ENCODE measurements at places on chromosomes 2 and 18.

GRCh38 chr2:144580521-144581161 is 60.7 kb upstream of the ZEB2 start:
- peak; percentile 42 for DNase-seq

- no peak for DNase-seq
Measured at GRCh38 chr2:121004950-121005349, 269.3 kb downstream of the GLI2 start.

DNA sequence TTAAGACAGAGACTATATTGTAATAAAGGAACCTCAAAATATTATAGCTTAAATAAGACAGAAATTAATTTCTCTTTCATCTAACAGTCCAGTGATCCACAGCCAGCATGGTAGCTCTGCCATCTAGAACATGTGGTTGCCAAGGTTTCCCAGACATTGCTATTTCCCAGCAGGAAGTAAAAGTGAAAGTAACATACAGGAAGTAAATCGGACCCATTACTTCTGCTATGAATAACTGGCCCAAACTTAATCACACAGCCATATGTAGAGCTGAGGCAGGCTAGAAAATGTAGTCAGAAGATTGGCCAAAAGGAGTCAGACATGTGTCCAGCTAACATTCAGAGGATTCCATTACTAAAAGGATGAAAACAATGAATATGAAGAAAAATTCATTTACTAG is 71.0 kb downstream of the NOL4 start:
- no peak for DNase-seq

DNA sequence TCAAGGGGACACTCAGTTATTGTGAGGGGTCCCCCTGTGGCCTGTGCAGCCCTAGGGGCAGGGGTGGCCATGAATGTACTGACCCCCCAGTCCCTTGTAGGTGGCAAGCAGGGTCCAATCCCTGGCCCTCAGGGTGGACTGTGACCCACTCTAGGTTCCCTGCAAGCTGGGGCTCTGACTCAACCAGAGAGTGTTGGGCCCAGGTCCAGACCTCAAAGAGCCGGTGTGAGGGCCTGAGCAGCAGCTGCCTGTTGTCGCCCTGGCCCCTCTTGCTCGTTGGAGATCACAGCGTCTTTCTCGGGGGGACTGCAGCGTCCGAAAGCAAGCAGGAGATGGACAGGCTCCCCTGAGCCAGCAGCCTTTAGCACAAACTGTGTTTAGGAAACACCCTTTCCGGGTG is 66.8 kb upstream of the ATG16L1 start:
- DNase-seq = no peak

DNA sequence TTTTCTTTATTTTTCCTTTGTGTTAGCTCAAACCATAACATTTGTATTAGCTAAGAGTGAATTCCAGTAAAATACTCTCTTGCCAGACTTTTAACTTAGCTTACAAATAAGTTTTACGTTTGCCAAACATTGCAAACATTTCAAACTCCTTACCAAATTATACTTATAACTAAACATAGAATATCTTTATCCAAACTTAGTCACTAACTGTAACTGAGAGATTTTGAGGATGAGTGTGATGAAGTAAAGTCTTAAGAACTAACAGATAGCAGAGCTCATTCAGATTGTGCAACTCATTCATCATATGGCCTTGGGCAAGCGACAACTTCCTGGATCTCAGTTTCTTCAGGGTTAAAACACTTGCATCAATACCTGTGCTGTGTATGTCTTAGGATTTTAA is 533.7 kb downstream of the TDRD15 start:
- DNase-seq = no peak

DNA sequence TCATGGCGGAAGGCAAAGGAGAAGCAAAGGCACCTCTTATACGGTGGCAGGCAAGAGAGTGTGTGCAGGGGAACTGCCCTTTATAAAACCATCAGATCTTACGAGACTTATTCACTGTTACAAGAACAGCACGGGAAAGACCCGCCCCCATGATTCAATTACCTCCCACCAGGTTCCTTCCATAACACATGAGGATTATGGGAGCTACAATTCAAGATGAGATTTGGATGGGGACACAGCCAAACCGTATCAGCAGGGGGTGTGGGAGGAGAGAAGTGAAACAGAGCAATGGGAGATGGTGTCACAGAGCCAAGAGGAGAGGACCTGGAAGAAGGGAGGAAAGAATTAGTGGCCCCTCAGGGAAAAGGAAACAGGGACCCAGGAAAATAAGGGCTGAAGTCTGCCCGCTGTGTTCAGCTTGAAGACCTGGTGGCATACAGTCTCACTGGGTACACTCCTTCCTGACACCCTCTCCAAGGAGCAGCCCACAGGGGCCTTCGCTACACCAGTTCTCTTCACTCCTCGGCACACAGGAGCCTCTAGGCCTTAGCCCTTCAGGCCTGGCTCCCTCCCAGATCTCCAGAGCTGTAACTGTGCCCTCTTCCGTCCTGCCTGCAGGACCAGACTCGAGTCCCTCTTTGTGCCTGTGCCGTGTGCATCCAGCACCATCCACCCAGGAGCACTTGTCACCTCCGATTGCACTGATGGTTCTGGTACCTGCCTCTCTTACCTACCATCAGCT is 262.1 kb downstream of the EIPR1 start:
- no peak for DNase-seq

DNA sequence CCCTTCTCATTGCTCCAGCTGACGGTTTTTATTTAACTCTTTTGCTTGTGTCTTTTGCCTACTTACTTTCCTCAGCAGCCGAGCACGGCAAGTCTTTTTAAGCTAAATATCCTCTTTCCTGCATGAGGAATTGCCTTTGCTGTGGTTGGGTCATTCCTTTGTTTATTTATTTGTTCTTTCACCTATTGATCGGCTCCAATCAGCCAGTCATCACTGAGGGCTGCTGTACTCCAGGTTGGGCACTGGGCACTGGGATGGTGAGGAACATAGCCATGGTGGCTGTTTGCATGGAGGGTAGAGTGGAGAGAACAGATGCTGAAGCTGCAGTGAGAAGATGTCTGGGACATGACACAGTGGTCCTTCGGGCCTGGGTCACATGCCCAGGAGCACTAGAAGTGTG is 105.2 kb downstream of the CTIF start:
- no peak for DNase-seq

GRCh38 chr2:204114295-204115136 is 178.0 kb downstream of the ICOS start:
- DNase-seq = no peak

- no peak for DNase-seq
Measured at GRCh38 chr2:61700464-61700863, 153.4 kb downstream of the FAM161A start.

- DNase-seq = no peak
Measured at GRCh38 chr2:127722807-127723206, 21.5 kb downstream of the SFT2D3 start.

DNA sequence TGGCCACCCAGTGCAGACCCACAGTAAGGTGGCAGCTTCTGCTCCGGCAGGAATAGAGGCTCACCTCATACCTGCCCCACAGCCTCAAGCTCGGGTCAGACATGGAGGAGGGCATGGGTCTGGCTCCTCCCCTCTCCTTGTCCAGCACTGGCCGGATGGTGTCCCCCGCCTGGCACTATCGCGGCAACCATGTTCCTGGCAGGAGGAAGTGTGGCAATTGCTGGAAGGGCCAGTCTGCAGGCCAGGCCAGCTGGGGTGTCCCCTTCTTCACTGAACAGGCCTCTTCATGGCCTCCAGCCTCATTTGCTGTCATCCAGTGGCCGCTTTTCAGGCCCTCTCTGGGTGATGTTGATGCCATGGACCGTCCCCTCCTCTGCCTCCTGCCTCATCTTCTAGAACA is 41.4 kb upstream of the SMAD7 start:
- no peak for DNase-seq

DNA sequence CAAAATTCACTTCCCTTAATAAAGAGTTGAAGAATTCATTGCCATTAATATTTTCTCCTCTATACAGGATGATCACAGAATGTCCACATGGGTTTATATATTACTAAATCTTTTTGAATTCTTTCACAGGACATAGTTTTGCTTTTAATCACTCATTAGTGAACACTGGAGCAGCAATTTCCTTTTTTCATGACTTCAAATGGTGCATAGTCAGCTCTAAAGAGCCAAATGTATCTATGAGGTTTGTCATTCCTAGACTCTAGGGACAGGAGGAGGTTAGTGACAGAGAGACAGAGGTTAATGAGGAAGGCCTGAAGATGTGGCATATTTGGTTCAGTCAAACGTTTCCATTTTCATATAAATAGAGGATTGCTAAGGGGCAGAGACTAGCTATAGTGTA is 111.8 kb downstream of the FSHR start:
- DNase-seq = no peak

DNA sequence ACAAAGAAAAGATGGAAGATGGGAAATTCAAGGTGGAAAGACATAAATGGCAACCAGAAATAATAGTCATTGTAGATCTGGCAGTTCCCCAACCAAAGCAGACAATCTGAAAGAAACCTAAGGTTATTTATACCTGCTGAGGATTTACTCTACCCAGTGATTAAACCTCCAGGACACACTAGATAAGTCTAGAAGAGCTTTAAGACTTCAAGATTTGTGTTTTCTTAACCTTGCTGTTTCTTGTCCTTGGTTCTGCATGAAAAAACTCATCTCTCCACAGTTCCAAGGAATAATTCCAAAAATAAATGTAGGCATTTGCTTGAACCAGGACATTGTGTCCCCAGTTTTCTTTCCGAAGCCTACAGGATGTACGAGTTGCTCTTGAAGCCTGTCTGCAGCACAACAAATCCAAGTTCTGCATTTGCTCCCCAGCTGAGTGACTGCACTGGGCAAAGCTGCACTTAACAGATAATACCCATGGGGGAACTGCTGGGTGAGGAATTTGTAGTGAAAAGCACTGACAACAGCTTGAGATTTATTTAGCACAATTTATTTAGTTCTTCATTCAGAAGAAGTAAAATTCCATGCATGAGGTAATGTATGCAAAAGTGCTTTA is 19.8 kb downstream of the DTNA start:
- no peak for DNase-seq

DNA sequence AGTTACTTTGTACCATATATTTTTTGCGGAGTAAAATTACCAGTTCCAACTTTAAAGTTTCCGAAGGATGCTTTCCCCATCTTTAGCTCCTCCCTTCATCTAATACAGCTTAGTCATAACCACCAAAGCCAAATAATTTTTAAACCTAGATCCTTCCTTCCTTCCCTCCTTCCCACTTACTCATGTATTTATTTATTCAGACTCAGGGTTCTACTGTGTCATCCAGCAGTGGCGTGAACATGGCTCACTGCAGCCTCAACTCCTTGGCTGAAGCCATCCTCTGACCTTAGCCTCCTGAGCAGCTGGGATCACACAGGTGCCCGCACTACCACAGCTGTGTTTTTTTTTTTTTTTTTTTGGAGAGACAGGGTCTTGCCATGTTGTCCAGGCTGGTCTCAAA is 4.4 kb downstream of the LPIN2 start:
- peak; percentile 40 for DNase-seq

GRCh38 chr2:161606327-161606726 is 17.9 kb upstream of the SLC4A10 start:
- no peak for DNase-seq

- DNase-seq = no peak
Measured at GRCh38 chr2:58186501-58186900, 54.6 kb downstream of the FANCL start.

DNA sequence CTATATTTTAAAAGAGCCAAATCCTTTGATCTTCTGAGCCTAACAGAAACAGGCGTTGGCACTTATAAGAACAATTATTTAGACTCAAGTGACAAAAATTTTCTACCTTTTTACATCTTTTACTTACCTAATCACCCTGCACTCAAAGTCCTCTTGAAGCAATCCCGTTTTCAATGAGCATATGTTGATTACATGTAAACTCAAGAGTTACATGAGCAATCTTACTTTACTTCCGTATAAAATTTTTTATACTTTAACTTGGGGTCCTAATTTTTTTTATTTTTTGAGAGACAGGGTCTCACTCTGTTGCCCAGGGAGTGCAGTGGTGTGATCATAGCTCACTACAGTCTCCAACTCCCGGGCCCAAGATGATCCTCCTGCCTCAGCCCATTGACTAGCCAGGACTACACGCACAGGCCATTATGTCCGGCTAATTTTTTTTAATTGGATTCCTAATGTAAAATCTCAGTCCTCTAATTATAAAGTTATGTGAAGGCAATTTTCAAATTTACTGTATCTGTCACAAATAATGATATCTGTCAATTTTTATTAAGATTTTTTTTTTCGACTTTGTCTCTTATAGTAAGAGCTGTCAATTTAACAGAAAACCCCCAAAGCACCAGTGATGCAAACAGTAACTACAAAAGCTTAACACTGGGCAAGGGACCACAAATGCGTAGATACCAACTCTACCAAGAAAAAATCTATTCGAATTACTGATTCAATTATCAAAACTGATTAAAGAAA is 19.1 kb upstream of the STPG4 start:
- peak; percentile 12 for DNase-seq

DNA sequence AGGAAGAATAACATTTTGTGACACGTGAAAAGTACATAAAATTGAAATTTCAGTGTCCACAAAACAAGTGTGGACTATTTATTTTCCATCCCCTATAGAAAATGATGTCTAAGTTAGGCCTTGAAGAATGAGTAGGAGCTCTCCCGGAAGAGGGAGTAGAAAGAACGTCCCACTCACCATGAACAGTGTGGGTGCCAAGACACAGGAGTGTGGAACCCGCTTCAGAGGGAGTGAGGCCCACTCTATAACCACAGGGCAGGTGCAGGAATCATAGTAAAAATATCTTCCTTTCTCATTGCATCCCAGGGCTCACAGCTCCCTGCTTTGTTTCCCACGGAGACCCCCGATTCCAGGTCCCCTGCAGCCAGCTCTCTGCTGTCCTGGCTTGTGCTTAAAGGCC is 5.2 kb downstream of the KCNF1 start:
- DNase-seq = no peak

- DNase-seq = no peak
Measured at GRCh38 chr18:67451960-67452359, 64.6 kb downstream of the DSEL start.

DNA sequence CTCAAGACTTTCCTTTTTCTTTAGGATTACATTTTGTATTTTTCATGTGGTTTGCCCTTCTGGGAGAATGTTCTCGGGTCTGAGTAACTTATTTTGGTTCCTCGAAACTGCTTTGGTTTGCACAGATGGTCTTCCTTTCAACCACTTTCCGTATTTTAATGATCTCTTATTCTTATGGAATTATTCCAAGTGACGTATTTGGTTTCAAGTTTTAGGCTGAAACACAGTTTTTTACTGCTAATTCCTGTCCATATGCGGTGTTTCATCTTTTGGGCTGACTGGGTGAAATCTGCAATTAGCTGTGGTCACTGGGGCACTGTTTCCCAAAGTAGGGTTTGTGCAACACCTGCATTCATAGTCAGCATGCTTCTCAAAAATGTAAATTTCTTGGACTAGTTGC is 122.7 kb downstream of the CAPN13 start:
- DNase-seq = no peak

- DNase-seq = no peak
Measured at GRCh38 chr2:56244911-56245530, 61.2 kb downstream of the CCDC85A start.

Measured in hematopoietic multipotent progenitor cell treated with erythropoietin and hydrocortisone succinate and interleukin-3 and kit ligand, for 15 days (in vitro differentiated cells).